ENCODE measurements at places on chromosomes 13 and 19.

DNA sequence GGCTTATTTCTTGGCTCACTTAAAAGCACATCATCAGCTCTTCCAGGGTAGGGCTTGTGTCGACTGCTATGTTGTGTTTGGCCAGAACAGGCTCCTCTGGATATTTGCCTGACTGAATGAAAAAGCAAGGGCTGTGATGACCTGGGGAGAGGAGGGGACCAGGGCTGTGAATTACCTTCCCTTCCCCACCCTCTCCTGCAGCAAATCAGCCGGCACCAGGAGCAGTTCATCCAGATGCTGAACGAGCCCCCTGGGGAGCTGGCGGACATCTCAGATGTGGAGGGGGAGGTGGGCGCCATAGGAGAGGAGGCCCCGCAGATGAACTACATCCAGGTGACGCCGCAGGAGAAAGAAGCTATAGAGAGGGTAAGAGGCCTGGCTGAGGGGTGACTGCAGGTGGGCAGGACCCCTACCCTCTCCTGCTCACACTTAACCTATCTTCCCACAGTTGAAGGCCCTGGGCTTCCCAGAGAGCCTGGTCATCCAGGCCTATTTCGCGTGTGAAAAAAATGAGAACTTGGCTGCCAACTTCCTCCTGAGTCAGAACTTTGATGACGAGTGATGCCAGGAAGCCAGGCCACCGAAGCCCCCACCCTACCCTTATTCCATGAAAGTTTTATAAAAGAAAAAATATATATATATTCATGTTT, 4.4 kb downstream of the GADD45GIP1 start:
- DNase-seq, result no peak

DNA sequence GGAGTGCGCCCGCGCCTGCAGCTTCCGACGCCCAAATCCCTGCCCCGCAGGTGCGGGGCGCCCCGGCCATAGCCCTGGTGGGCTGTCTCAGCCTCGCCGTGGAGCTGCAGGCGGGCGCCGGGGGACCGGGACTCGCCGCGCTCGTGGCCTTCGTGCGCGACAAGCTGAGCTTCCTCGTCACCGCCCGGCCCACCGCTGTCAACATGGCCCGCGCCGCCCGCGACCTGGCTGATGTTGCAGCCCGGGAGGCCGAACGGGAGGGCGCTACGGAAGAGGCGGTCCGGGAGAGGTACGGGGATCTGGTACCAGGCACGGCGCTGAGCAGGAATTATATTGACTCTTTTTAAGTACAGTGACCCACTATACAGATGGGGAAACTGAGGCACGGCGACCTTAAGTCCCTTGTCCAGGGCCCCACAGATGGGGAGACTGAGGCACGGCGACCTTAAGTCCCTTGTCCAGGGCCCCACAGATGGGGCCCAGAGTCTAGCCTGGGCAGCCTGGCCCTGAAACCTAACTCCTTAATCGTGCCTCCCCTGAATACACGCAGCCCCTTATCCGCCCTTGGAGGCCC, 586 bp downstream of the MRI1 start:
- DNase-seq, result peak; percentile 30

GRCh38 chr19:27851002-27851481, 1361.9 kb downstream of the UQCRFS1 start:
- no peak for DNase-seq

DNA sequence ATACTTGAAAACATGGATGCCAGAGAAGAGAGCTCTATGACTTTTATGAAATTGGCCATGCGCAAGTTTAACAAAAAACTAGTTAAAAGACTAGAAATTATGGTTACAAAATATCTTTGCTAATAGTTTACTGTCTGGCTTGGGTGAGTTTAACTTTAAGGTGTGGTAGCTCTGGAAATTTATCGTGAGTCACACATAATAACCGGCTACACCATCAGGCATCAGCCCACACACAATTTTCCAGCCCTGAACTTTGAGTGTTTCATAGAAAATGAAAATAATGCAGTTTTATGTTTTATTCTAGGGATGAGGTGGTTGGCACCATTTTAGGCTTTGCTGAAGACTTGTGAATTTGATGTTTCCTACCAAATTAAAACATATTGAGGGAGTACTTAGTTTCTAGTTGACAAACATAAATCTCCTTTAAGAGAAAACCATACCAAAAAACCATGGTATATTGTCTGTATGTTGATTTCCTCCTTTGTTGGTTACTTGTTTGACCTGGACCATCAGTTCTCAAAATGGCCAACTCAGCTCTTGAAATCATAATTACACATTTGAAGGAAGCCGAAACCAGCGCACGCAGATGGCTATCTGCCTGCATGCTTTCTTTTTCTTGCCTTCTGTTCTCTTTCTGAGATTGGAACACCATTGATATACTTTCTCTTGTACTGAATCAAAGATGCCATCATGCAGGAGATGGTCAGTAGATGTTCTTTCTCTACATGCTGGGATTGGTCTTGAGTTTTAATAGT, 125.1 kb downstream of the AKAP11 start:
- DNase-seq, result no peak
